ENCODE measurements at places on chromosomes 7 and 10.

- peak; percentile 16 for DNase-seq
These were observed 15.1 kb upstream of the ZNF273 start for GRCh38 chr7:64887756-64888508.

DNA sequence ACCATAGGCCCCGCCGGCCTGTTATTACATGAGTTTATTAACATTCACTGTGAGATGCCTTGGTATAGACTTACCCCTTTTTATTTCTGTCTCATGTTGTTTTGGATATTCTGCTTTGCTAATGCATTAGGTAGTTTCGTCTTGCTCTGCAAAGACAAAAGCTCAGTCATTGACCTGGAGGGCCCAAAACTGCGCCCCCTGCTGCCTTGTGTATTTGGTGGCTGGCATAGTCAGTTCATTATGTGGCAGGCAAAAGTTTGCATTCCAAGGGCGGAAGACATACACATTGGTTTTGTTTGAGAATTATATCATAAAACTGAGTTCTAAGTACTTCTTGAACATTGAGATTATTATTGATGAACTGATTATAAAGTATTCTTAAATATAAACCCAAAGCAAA is 372.5 kb downstream of the SDK1 start:
- DNase-seq: peak; percentile 41

GRCh38 chr10:955127-955819 is 23.8 kb upstream of the LARP4B start:
- no peak for DNase-seq

DNA sequence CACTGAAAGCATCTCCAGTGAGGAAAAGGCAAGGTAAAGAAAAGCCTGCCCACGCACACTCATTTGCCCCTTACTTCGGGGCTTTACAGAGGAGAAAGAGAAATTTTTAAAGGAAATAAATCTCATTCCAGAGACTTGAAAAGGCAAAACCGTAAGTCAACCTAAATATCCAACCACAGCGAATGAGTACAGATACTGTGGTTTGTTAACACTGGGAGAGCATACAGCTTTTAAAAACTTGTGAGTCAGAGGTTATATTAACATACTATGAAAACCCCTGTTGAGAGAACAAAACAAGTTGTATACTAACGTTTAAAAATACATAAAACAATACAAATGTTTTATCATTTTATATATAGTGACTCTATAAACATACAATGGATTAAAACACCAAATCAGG is 28.6 kb upstream of the ST7 start:
- DNase-seq: no peak

DNA sequence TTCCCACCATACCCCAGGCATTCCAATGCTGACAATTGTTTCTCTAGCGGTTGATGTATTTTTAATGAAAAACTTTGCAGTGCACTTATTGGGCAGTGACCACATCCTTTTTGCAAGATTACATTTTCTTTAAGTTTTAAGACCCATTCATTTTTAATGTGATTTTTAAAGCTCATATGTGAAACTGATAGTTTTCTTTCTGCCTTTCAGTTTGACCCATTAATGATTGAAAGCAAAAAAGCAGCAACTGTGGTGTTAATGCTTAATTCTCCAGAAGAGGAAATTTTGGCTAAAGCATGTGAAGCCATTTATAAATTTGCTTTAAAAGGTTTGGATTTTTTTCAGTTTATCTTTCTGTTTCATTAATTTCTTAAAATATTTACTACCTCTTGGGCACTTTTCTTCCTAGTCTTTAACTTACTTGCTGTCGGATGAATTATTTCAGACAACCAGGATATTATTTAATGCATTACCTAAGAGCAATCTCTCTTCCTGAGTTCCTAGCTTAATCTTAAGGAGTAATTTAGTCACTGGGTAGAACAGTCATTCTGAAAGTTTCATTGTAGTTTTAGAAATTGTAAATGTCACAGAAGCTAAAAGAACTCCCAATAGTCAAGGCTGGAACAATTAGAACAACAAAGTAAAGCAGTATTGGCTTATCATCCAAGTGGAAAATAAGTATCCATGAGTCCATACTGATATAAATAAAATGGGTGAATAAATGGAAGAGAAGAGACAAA is 18.3 kb downstream of the ARMC3 start:
- DNase-seq: no peak

GRCh38 chr10:113849946-113850345 is 3.9 kb downstream of the DCLRE1A start:
- DNase-seq: no peak

GRCh38 chr7:42694894-42695507 is 216.9 kb downstream of the C7orf25 start:
- DNase-seq: no peak

GRCh38 chr7:128380483-128381106 is 19.1 kb upstream of the PRRT4 start:
- DNase-seq: no peak

GRCh38 chr7:132309102-132309805 is 267.0 kb downstream of the PLXNA4 start:
- DNase-seq: no peak

- no peak for DNase-seq
These were observed 33.4 kb upstream of the BMPR1A start for GRCh38 chr10:86723009-86723408.

GRCh38 chr10:29895456-29895855 is 163.9 kb downstream of the JCAD start:
- no peak for DNase-seq

DNA sequence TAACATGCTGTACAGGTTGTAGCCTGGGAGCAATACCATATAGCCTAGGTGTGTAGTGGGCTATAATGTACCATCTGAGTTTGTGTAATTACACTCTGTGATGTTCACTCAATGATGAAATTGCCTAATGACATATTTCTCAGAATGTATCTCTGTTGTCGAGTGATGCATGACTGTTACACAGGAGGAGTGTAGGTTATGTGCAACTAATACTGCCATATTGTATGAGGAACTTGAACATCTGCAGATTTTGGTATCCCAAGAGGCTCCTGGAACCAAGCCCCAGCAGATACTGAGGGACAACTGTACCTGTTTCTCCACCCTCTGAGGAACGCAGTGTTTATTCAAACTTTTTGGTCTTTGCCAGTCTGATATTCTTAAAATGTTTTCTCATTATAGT is 38.6 kb downstream of the NACAD start:
- DNase-seq: no peak

DNA sequence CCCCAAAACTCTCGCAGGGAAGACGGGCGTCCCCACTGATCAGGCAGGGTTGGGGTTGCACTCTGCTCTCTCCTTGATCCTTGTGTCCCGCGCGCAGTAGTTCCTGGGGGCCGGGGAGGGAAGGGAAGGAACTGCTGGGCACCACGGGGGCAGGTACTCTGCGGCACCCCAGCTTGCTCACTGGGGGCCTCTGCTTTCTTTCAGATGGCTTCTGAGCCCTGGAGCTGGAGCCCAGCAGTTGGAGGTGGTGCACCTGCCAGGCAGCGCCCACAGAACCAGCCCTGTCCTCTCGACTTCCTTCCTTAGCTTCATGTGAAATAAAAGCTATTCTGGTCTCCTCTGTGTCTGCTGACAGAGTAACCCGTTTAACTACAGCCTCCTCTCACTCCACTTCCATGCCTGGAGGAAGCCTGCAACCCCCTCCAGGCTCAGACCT is 12.2 kb downstream of the PLAC9 start:
- DNase-seq: no peak

DNA sequence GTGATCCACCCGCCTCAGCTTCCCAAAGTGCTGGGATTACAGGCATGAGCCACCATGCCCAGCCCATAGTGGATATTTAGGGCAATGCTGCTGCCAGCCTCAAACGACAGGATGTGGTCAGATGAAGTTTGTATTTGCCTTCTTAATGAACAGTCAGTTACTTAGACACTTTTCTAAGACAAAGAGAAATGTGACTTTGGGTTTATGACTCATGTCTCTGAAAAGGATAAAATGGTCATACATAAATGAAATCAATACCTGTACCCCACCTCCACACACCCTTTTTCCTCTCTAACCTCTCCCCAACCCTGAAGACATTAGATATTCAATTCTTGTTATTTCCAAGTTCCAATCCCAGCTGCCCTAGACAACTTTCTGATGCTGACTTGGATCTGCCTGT is 109.3 kb upstream of the INSIG1 start:
- no peak for DNase-seq

DNA sequence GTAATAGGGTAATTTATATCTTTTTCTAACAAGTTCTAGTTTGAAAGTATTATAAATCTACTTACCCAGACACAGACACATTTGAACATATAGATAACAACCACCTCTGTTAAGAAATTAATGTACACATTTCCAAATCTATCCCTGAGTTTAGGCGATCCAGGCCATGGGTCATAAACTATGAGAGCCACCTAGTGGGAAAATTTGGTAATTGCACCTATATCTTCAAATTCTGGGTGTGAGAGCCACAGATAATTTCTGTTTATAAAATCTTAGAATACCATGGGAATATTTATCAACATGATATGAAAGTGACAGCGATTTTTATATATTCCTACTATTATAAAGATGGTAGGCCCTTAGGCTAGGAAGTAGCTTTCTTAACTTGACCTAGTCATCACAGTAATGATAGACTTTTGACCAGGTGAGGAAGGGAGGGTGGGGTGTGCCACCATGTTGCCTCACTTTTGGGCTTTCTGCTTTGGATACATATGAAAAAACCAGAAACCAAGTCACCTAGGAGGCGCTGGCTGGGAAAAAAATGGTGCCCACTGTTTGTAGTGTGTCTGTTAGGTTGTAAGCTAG is 8.0 kb upstream of the EPHA1 start:
- peak; percentile 21 for DNase-seq

DNA sequence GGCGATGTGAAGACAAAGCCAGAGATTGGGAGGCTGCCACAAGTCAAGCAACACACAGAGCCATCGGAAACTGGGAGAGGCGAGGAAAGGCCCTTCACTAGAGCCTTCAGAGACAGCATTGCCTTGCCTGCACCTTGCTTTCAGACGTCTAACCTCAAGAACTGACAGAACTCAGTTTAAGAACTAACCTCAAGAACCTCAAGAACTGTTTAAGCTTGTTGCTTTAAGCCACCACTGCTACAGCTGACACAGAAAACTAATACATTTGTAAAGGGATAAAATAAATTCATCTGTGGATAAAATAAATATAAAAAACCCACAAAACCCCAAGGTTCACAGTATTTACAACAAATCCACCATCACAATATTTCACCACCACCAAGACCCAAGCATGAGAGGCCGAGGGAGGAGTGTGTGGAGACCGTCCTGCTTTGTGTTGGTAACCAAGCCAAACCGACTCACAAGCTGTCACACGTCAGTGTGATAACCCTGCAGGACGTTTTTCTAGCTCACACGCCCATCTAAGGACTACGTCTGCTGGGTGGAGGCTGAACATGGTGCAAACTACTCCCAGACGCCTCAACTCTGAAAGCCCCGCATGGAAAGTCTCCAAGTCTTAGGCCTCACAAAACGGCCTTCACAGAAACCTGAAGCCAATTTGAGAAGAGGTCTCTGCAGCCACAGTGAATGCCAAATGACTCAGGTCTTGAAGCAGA is 116.8 kb downstream of the ABLIM1 start:
- DNase-seq: peak; percentile 64

- DNase-seq: no peak
These were observed 149.1 kb downstream of the HERPUD2 start for GRCh38 chr7:35545831-35546230.

- no peak for DNase-seq
These were observed 13.5 kb downstream of the TNPO3 start for GRCh38 chr7:129041142-129042085.

DNA sequence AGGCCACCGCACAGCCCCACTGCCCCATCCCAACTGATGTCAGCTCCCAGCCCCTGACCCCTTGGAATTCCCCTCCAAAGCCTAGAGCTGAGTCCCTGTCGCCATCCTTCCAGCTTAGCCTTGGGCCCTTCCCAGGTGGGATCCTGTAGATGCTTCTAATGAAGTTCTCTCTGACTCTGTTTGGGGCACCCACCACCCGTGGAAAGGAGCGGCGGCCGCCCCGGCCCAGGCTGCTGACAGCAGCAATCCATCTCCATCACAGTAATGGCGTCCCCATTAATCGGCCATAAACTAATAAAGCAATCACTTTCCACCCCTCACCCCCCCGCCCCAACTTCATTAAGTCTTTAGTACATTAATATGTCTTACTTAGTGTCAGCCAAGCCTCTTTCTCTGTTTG is 25.6 kb downstream of the KAZALD1 start:
- no peak for DNase-seq

- DNase-seq: no peak
These were observed 4.9 kb upstream of the ELN start for GRCh38 chr7:74023092-74023536.

- no peak for DNase-seq
These were observed 362.9 kb downstream of the KIF20B start for GRCh38 chr10:90064295-90064694.

DNA sequence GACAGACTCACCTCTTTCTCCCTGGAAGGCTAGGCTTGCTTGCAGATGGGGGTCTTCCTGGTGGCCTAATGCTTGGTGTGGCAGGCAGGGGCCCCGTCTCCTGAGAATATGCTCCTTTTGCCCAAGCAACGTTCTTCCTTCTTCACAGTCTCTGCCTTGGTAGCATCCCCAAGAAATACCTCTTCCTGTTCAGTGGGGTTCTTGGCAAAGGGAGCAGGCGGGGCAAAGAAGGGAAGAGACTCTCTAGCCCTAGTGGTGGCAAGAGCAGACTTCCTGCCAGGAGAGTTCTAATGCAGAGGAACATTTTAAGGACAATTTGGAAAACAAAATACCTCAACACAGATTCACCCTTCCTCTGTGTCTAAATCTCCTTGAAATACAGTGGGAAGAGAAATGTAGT is at the start of gene CLEC5A:
TSS of gene CLEC5A (minus strand) at position 179 of the 400 bp plus-strand sequence. CDS start 682 bp downstream, outside the sequence.
- no peak for DNase-seq

- DNase-seq: no peak
These were observed 81.7 kb downstream of the HDAC9 start for GRCh38 chr7:18577096-18577771.

DNA sequence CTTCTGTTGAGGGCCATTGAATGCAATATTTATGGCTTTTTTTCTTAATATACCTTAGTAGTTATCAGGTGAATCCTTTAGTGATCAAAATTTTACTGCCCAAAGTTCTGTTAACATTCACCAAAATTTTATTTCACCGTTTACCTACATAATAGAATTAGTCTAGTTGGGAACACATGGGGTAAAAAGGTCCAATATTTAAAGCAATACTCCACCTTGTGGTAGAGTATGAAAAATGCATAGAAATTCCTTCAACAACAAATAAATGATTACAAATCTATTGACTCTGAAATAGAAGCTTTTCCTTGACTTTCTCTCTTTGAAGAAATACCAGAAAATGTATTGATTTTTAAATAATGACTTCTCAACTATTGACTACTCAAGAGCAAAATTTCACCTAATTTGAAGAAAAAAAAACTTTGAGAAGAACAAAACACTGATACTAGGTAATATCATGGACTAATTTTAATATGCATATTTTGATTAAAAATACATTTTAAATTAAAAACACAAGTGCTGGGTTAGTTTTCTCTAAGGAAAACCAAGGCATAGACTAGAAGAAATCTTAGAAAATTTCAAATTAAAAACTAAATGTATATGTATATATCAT is 43.3 kb downstream of the POLR1F start:
- no peak for DNase-seq

GRCh38 chr10:114573330-114574045 is 84.6 kb downstream of the ABLIM1 start:
- DNase-seq: no peak

GRCh38 chr7:115229401-115230105 is 307.7 kb downstream of the MDFIC start:
- DNase-seq: no peak

Data from activated CD4-positive, alpha-beta T cell treated with anti-CD3 and anti-CD28 coated beads for 4 hours (primary cell).